ENCODE measurements at places on chromosomes 6 and 20. TPM values are rescaled to one million over a fixed set of nuclear protein-coding genes. Genes with fewer than 3 reads are reported as not detected.

The LY6G5B gene
- 5.0 TPM for total RNA-seq

The WFDC10A gene
- total RNA-seq, result not detected

The SLC22A3 gene
- total RNA-seq, result 35.7 TPM

The EPHA7 gene
- total RNA-seq, result 0.08 TPM

The WFDC5 gene
- not detected for total RNA-seq

The TCF21 gene
- total RNA-seq, result not detected

The DBNDD2 gene
- total RNA-seq, result 24.9 TPM

The ZNF133 gene
- total RNA-seq, result 12.4 TPM

The CDC5L gene
- total RNA-seq, result 11.8 TPM

The WFDC10B gene
- total RNA-seq, result not detected

The PPP1R3D gene
- total RNA-seq, result 2.7 TPM

The ASXL1 gene
- 32.1 TPM for total RNA-seq

The OR2H1 gene
- not detected for total RNA-seq

The XKR7 gene
- total RNA-seq, result not detected

The PRRT1 gene
- 0.71 TPM for total RNA-seq

The HLA-DRB5 gene
- not detected for total RNA-seq

The COL11A2 gene
- total RNA-seq, result 0.77 TPM

The ZKSCAN8 gene
- total RNA-seq, result 5.4 TPM

The PHACTR1 gene
- total RNA-seq, result not detected

The GPSM3 gene
- total RNA-seq, result 0.57 TPM

The NANP gene
- 8.0 TPM for total RNA-seq

The IGF2R gene
- total RNA-seq, result 32.3 TPM

The ZMYND8 gene
- total RNA-seq, result 11.4 TPM

The STX11 gene
- 2.2 TPM for total RNA-seq

The VAPB gene
- total RNA-seq, result 58.1 TPM

The DNAH8 gene
- total RNA-seq, result not detected

The PSORS1C1 gene
- total RNA-seq, result 3.3 TPM

The NHLRC1 gene
- total RNA-seq, result 1.5 TPM

Data from A549 treated with CpdA at 1 μM for 4 hours (cell line).